Hair follicular keratinocyte (primary cell): ENCODE measurements at places on chromosomes 6 and 20. TPM values are rescaled to one million over a fixed set of nuclear protein-coding genes. Genes with fewer than 3 reads are reported as not detected.

PAX1 gene
- total RNA-seq: not detected in 2 replicates

ADTRP gene
- 27.0 and 75.8 TPM in 2 replicates for total RNA-seq

TCP11 gene
- not detected in 2 replicates for total RNA-seq

LHFPL5 gene
- not detected in 2 replicates for total RNA-seq

DLL1 gene
- total RNA-seq: 19.4 and 37.1 TPM in 2 replicates

RAB44 gene
- total RNA-seq: 0.19 TPM in 1 of 2 replicates, not detected in the other

HLA-DQB2 gene
- total RNA-seq: 1.4 and 1.7 TPM in 2 replicates

RSPO3 gene
- not detected in 2 replicates for total RNA-seq

SLCO4A1 gene
- 0.38 and 0.55 TPM in 2 replicates for total RNA-seq

LIN28B gene
- total RNA-seq: not detected in 2 replicates

VTA1 gene
- total RNA-seq: 42.6 and 49.8 TPM in 2 replicates

LTB gene
- 0.49 and 1.5 TPM in 2 replicates for total RNA-seq

EYS gene
- 0.16 and 0.27 TPM in 2 replicates for total RNA-seq

GJA10 gene
- total RNA-seq: not detected in 2 replicates

GINS1 gene
- 7.1 and 21.3 TPM in 2 replicates for total RNA-seq

GSTA3 gene
- not detected in 2 replicates for total RNA-seq

DEFB124 gene
- not detected in 2 replicates for total RNA-seq

STK38 gene
- 12.8 and 12.9 TPM in 2 replicates for total RNA-seq

C6orf132 gene
- 16.9 and 17.4 TPM in 2 replicates for total RNA-seq

SLC35D3 gene
- not detected in 2 replicates for total RNA-seq

C20orf141 gene
- total RNA-seq: not detected in 2 replicates

C6orf58 gene
- total RNA-seq: 0.42 TPM in 1 of 2 replicates, not detected in the other

MLN gene
- not detected in 2 replicates for total RNA-seq

TRIM15 gene
- not detected in 2 replicates for total RNA-seq

MYLIP gene
- 0.94 and 1.1 TPM in 2 replicates for total RNA-seq

MTRF1L gene
- 8.5 and 21.0 TPM in 2 replicates for total RNA-seq

L3MBTL1 gene
- 2.0 and 4.2 TPM in 2 replicates for total RNA-seq

TAAR2 gene
- not detected in 2 replicates for total RNA-seq

AVP gene
- total RNA-seq: not detected in 2 replicates

LPIN3 gene
- 9.3 and 16.2 TPM in 2 replicates for total RNA-seq

RIPPLY2 gene
- total RNA-seq: 0.11 TPM in 1 of 2 replicates, not detected in the other

HLA-DRB1 gene
- not detected in 2 replicates for total RNA-seq

EPPIN gene
- not detected in 2 replicates for total RNA-seq

SLC17A4 gene
- total RNA-seq: not detected in 2 replicates

VSX1 gene
- not detected in 2 replicates for total RNA-seq

UST gene
- total RNA-seq: 4.3 and 9.3 TPM in 2 replicates
